ENCODE measurements at places on chromosomes 4 and X.

- no peak for DNase-seq
Observed at GRCh38 chr4:73245955-73246354, 12.6 kb downstream of the ANKRD17 start.

GRCh38 chr4:168138143-168138542 is 45.8 kb downstream of the ANXA10 start:
- DNase-seq, result no peak

GRCh38 chr4:4390515-4391240 is 3.8 kb downstream of the NSG1 start:
- DNase-seq, result no peak

DNA sequence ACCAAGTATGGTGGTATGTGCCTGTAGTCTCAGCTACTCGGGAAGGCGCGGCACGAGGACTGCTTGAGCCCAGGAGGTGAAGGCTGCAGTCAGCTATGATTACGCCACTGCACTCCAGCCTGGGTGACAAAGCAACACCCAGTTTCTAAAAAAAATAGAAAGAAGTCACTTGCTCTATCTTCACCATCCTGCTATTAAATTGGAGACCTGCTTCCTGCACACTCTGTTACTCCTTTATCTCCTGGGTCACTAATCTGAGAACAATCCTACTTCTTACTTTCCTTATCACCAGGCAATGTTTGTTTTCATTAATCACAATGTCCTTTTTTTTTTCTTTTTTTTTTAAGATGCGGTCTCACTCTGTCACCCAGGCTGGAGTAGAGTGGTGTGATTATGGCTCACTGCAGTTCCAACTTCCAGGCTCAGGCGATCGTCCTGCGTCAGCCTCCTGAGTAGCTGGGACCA is 16.2 kb downstream of the PRKX start:
- DNase-seq, result no peak

- DNase-seq, result no peak
Observed at GRCh38 chr4:106717091-106717490, 319.0 kb downstream of the DKK2 start.

- DNase-seq, result no peak
Observed at GRCh38 chrX:102958794-102959193, 21.7 kb downstream of the RAB40AL start.

Measured in stimulated activated CD8-positive, alpha-beta memory T cell treated with anti-CD3 and anti-CD28 coated beads, Interleukin-4, amount 100 ng/mL, for 4 hours (primary cell).